ENCODE measurements at places on chromosomes 4 and X.

GRCh38 chrX:39779952-39780783, 317.6 kb downstream of the BCOR start:
- DNase-seq: no peak

- DNase-seq: no peak
Observed at GRCh38 chr4:95821867-95822266, 18.0 kb upstream of the PDHA2 start.

- no peak for DNase-seq
Observed at GRCh38 chr4:144872508-144873225, 225.3 kb downstream of the ANAPC10 start.

GRCh38 chrX:22430701-22431100, 158.0 kb downstream of the CBLL2 start:
- no peak for DNase-seq

DNA sequence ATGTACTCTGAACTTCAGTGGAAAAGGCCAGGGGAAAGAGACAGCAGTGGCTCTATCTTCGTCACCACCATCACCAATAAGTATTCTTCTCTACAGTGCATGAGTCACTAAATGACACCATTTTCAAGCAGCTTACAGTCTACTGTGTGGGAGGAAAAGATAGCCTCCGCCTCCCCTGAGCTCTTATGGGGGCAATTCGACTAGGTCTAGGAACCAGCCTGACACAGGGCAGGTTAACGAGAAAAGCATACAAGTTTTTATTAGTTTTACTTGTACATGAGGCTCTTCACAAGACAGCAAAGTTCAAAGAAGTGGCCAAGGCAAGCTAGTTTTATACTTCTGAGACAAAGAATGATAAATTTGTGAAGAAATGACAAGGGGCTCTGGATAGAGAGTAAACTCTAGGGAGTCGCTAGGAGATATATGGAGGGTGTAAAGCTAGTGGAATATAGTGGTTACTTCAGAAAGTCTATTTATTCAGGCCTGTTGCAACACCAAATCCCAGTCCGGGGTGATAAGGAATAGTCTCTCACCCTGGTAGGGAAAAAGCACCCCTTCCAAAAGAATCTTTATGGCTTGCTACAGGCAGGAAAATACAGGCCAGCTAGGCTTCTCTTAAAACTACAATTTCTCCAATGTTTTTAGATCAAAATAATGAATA, 49.7 kb downstream of the SCD5 start:
- no peak for DNase-seq

DNA sequence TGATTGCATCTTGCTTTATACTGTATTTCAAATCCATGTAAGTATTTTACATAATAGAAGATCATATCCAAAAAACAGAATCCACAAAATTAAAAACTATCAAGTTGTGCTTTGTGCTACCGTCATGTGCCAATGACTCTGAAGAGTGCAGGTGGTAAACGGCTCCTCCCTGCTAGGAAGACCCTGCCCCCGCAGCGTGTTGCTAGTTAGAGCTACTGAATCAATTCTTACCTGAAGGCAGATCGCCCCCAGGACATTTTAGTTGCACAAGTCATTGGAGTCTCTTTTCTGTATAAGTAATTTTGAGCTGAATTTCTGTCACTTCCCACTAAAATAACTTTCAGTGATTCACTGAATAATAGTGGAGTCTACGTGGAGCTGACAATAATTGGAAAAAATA, 599.5 kb upstream of the ZFP42 start:
- DNase-seq: no peak

DNA sequence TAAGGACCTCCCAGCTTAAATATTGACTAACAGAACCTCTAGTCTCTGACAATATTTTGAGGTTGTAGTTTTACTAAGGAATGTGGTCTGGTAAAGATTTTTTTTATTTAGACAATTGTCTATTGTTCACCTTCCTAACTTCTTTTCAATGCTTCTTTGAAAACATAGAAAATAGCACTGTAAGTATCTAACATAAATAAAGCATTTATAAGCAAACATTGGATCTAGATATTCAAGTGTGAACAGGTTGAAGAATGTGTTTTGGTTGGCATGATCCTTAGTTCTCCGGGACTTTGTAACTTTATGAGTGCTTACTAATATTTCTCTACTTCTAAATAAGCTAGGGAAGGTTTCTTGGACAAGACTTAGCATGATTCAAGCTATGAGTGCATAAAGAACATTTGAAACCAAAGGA, 285.4 kb upstream of the ARSJ start:
- DNase-seq: no peak

- no peak for DNase-seq
Observed at GRCh38 chr4:172547724-172548123, 620.9 kb upstream of the GALNT7 start.

GRCh38 chr4:169933531-169933930, 92.7 kb downstream of the MFAP3L start:
- no peak for DNase-seq

DNA sequence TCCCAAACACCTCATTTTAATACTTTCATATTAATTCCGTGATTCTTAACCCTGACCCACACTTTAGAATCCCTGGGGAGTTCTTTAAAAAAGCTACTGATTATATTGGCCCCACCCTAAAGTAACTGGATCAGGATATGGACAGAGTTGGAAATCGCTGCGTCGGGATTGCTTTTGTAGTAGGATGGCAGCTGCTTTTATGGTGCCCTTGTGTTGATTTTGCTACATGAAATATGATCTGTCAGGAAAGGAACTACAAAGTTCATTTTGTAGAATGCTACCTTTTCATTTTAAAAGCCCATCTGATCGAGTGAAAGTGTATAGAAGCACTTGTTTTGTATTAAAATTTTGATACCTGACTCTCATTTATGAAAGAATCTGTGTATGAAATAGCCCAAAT, 43.6 kb downstream of the TMEM131L start:
- DNase-seq: no peak

DNA sequence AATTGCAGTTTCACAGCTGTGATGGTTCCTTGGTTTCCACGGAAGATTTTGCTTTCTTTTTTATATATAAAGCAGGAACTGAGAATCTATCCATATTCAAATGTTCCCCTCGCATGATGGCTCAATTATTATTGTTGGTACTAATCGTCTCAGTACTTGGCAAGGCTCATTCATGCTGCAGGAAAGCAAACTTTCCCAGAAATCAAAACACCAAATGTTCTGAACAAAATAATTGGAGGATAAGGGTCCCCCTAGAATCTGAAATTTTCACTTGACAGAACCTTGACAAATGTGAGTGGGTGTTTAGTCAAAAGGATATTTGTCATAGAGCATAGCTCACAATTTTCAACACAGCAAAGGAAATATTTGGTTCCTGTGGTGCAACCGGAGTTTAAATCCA, 1598.6 kb upstream of the PCDH7 start:
- no peak for DNase-seq

- peak; percentile 76 for DNase-seq
Observed at GRCh38 chrX:460823-461640, 74.3 kb upstream of the PPP2R3B start.

- DNase-seq: no peak
Observed at GRCh38 chrX:39822133-39822748, 275.5 kb downstream of the BCOR start.

DNA sequence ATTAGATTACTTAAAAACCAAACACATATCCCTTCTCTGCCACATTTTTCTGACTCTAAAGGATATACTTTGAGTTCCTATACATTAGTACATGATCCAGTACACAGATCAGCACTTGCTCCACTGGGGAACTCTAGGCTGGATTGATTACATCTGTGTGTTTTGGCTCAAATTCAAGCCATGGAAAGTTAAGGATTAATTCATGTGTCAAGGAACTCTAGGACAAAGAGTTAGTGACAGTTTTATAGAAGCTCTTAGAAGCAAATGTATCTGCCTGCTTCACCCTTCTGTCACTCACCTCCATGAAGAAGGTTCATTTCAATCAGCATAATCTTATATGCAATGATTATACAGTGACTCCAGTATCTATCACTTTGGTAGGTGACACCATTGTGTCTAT, 43.2 kb downstream of the SCFD2 start:
- DNase-seq: no peak

DNA sequence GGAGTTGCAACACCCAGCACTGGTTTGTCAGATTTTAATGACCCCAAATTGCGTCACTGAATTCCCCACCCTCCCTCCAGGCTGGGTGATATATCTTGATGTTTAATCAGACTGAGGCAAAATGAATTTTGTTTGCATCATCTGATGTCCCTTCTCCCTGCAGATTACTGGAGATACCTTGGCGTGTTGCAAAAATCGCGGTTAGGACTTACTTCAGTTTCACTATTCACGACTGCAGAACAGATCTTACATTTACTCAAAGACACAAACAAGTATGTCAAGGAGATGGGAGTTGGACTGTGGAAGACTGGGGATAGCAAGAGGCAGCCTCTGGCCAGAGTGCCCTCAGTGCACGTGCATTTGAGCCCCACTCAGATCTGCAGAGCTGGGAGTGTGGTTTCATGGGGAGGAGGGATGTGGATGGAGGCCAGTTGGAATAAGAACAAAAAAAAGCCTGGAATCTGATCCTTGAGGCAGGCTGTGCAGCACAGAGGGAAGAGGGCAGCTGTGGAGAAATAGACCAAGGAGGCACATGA, 92.2 kb upstream of the MTM1 start:
- DNase-seq: no peak

- DNase-seq: no peak
Observed at GRCh38 chr4:168397611-168398169, 79.1 kb upstream of the DDX60 start.

GRCh38 chrX:38891641-38892413, 90.6 kb downstream of the MID1IP1 start:
- DNase-seq: no peak

- no peak for DNase-seq
Observed at GRCh38 chrX:19789782-19790181, 97.6 kb downstream of the SH3KBP1 start.

GRCh38 chr4:159547645-159548308, 444.9 kb downstream of the RAPGEF2 start:
- DNase-seq: no peak

DNA sequence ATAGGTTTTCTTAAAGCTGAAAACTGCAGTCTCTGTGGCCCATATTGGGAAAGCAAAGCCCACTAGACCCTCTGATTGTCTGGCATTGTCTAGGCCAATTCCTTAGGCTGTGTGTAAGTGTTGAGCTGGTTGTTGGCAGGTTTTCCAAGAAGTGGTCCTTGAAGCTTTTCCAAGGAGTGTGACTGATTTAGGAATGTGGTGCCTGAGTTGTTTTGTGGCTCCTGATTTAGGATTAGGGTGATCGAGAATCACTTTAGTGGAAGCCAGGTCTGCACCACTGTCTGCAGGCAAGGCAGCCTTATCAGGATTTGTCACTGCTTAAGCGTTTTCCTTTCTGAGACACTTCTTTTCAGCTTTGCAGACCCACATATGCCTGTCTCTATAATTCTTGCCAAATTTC, 339.0 kb upstream of the DDX53 start:
- DNase-seq: no peak

GRCh38 chr4:88018466-88018865, 11.0 kb downstream of the PKD2 start:
- DNase-seq: no peak

DNA sequence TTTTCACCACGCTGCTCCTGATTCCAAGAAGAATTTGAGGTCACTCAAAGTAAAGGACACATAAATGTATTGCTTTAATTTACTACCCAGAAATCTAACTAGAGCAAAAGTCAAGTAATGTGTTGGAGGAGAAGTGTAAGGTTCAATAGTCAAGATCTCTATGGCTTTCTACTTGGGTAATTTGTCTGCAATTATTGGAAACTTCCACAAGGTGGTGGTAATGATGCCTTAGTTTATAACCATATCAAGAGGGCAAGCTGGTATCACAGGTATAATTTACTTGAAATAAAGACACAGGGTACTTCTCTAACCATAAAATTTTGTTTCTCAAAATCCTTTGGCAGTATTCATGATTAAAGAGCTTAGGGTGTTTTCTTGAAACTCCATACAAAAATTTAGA, 10.2 kb upstream of the GRIA3 start:
- DNase-seq: no peak

- DNase-seq: no peak
Observed at GRCh38 chr4:48970471-48970921, 15.6 kb upstream of the CWH43 start.

DNA sequence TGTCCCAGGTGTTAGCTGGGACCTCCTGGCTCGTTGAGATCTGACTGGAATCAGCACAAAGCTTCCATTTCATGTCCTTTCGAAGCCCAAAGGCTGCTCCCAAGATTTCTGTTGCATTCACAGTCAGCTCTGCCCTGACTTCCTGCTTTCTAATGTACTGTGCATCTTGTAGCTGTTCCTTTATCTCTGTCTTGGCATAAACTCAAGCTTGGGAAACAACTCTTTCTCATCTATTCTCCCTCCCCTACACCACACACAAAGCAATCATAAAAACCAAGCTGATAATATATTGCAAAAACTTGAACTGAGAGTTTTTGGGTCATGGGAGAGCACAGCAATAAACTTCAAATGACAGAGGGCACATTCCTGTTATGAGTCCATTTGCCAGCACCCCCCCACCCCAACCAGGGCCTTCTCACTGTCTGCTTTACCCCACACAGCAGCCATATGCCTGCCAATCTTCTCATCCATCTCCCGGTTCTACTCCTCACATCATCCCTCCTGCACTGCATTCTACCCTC, 76.3 kb downstream of the SYNPO2 start:
- no peak for DNase-seq

DNA sequence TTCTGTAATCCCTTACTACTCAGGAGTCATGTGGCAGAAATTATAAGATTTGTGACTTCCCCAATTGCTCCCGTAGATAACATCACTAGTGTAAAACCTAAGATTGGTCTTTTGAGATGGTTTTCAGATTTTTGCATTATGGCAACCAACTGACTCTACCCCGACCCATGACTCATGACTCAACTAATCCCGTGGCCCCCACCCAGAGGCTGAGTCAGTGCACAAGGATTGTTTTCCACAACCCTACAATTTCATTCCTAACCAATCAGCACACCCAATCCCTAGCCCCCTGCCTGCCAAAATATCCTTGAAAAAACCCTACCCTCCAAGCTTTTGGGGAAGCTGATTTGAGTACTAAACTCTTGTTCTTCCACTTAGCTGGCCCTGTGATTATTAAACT, 109.4 kb upstream of the FAM9C start:
- no peak for DNase-seq

DNA sequence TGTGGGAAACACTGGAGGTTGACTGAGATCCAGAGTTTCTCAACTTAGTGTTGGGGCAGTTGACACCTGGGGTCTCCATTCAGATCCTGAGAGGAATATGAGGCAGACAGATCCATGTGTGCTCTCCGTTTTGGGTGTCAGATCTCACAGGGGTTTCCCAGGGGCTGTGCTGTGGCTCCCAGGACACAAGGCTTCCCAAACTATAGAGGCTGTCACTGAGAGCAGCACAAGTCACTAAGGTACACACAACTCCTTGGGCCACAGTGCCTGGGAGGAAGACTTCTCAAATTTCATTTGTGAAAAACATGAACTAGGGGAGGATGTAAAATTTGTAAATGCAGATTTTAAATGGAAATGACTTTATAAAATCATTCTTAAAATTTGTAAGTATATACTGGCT, 363.6 kb downstream of the FBXO8 start:
- no peak for DNase-seq

- no peak for DNase-seq
Observed at GRCh38 chr4:7610022-7610670, 175.4 kb upstream of the PSAPL1 start.

Measured in posterior vena cava (tissue), 2 donors.